ENCODE measurements at places on chromosomes 6 and 20. TPM values are rescaled to one million over a fixed set of nuclear protein-coding genes. Genes with fewer than 3 reads are reported as not detected.

GRCh38 chr20:19277381-19277780, 64.9 kb downstream of the SLC24A3 start:
- no peak for DNase-seq
- no peaks in the 10 kb centered on the region for H3K4me1 ChIP-seq
- no peak overlapping the region for H3K4me3 ChIP-seq
- no peak overlapping the region for H3K27ac ChIP-seq
- H3K27me3 ChIP-seq: peaks cover 5% of the 10 kb centered on the region

GRCh38 chr6:139344186-139344963, 30.1 kb downstream of the CITED2 start:
- no peaks in the 10 kb centered on the region for H3K36me3 ChIP-seq
- H3K4me3 ChIP-seq: no peak overlapping the region
- H3K4me1 ChIP-seq: no peaks in the 10 kb centered on the region
- DNase-seq: no peak
- no peak overlapping the region for H3K27ac ChIP-seq

- no peak for DNase-seq
- H3K27me3 ChIP-seq: no peaks in the 10 kb centered on the region
- H3K27ac ChIP-seq: no peak overlapping the region
- H3K4me1 ChIP-seq: no peaks in the 10 kb centered on the region
These were observed 17.4 kb downstream of the MYLK4 start for GRCh38 chr6:2733324-2733723.

DNA sequence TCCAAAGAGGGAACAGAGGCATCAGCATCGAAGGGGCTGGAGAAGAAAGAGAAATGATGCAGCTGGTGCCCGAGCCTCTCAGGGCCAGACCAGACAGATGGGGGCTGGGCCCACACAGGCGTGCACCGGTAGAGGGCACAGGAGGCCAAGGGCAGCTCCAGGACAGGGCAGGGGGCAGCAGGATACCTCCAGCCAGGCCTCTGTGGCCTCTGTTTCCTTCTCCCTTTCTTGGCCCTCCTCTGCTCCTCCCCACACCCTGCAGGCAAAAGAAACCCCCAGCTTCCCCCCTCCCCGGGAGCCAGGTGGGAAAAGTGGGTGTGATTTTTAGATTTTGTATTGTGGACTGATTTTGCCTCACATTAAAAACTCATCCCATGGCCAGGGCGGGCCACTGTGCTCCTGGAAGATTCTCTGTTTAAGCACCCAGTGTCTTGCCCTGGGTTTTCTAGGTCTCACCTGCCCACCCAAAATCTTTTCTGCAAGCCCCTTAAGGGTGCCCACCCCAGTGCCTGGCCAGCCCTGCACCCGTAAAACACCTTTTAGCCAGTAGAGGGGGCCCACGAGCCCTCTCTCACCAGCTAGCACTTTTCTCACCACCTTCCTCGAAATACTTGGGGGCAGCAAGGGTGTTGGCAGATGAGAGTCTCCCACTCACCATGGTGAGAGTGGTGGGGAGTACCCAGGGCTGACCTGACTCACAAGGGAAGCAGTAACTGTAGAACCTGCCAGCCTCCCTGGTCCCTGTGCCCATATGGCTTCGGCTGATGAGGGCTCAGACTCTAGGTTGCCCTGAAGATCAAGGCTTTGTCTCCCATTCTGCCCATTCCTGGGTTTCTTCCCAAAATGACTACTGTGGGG, 35.7 kb upstream of the ID1 start:
- H3K4me3 ChIP-seq: no peak overlapping the region
- H3K27ac ChIP-seq: peak overlapping the region; percentile 88
- H3K36me3 ChIP-seq: peaks cover 4% of the 10 kb centered on the region
- no peak for DNase-seq

DNA sequence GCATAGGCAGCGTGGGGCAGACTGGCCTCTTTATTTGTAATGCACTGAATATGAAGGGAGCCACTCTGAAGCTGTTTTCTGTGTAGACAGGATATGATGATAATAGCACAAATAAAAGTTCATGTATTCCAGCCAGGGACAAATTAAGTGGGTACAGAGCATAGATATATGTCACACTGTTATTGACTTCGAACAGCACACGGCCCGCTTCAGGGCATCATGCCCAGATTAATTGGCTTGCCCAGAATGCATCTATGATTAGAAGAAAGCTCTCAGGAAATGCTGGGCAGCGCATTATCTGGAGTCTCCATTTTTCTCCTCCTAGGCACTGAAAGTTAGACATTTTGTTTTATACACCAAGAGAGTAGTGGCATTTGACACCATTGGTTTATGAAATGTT, 26.3 kb upstream of the SASH1 start:
- no peaks in the 10 kb centered on the region for H3K27me3 ChIP-seq
- H3K4me3 ChIP-seq: no peak overlapping the region
- H3K4me1 ChIP-seq: no peaks in the 10 kb centered on the region

- H3K4me1 ChIP-seq: peaks cover 3% of the 10 kb centered on the region
- peak; percentile 20 for DNase-seq
- H3K36me3 ChIP-seq: no peaks in the 10 kb centered on the region
- 0 out of 2 replicates have a peak overlapping the region, but pooled peaks have one; percentile 10 for H3K4me3 ChIP-seq
- H3K27me3 ChIP-seq: no peaks in the 10 kb centered on the region
These were observed 210.8 kb downstream of the ARHGAP18 start for GRCh38 chr6:129498950-129499842.

DNA sequence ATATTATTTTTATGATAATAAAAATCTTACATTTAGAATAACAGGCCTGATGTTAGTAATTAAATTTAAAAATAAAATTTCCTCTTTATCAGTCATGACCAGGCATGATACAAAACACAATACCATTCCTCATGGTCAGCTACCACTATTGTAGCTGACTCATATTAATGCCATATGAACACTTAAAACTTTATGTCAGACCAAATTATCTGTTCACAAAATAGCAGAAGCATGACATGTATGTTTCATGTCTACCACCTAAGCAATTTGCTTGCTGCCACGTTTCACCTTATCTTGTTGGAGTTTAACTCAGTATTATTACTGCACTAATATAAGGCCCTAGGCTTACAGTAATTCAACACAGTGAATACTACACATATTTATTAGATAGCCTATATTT, 65.7 kb downstream of the HTR1B start:
- no peaks in the 10 kb centered on the region for H3K4me1 ChIP-seq
- no peak overlapping the region for H3K27ac ChIP-seq
- H3K4me3 ChIP-seq: no peak overlapping the region
- no peaks in the 10 kb centered on the region for H3K36me3 ChIP-seq
- H3K27me3 ChIP-seq: no peaks in the 10 kb centered on the region

DNA sequence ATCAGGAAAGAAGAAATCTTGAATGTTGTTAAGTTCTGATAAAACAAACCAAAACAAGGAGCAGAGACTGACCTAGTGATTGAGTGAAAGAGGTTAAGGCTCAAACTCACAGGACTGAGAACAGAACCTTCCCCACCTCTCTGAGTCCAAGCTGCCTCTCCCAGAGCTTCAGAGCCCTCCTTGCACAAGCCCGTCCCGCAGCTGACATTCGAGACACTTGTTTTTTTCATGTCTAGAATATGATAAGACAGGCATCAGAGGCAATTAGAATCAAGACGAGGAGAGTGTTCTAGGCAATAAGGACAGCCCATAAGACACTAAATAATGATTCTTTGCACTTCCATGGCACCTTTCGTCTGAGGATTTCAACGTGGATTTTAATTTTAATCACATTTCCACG, 140.6 kb downstream of the PXDC1 start:
- no peak for DNase-seq
- H3K27me3 ChIP-seq: no peaks in the 10 kb centered on the region
- peaks cover 9% of the 10 kb centered on the region for H3K4me1 ChIP-seq
- no peaks in the 10 kb centered on the region for H3K36me3 ChIP-seq
- no peak overlapping the region for H3K27ac ChIP-seq

- no peak for DNase-seq
- H3K27me3 ChIP-seq: peaks cover 12% of the 10 kb centered on the region
- no peak overlapping the region for H3K27ac ChIP-seq
- no peaks in the 10 kb centered on the region for H3K4me1 ChIP-seq
- H3K4me3 ChIP-seq: no peak overlapping the region
These were observed 40.9 kb downstream of the LY86 start for GRCh38 chr6:6629402-6629801.

GRCh38 chr6:138109042-138109997, 2.1 kb upstream of the PERP start:
- H3K27me3 ChIP-seq: no peaks in the 10 kb centered on the region
- H3K4me3 ChIP-seq: peak overlapping the region; percentile 90
- DNase-seq: peak; percentile 88
- H3K4me1 ChIP-seq: peaks cover 12% of the 10 kb centered on the region
- peaks cover 8% of the 10 kb centered on the region for H3K36me3 ChIP-seq
- H3K27ac ChIP-seq: peak overlapping the region; percentile 96

DNA sequence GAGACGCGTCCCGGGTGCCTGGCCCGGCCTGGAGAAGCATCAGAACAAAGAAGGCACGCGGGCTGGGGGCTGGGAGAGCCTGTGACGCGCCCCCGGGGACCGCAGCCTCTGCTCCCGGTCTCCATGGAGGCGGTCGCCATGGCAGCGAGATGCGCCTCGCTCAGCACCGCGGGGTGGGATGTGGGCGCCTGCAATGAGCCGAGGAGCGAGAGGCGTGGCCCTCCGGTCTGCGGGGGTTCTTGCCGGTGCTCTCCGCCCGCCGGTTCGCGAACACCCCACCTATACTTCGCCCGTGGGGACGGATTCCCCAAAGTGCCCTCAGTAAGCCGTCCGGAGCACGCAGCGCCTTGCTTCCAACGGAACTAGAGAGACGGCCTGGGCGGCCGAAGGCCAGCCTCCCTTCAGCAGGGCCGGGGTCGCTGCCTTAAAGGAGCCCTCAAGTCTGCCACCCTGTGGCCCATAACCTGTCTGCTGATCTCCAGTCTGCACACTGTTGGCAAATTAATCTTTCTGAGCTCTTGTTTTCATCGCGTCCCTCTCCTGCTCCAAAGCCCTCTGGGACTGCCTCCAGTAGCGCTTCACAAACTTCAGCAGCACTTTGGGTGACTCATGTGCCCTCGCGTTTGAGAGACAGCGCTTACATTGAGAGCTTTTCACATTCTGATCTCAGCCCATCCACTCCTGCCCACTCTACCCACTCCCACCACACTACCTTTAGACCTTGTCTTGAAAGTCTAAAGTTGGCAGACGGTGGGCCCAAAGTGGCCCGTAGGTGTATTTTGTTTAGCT, 983 bp upstream of the ADISSP start:
- H3K27ac ChIP-seq: peak overlapping the region; percentile 90
- peak overlapping the region; percentile 86 for H3K4me3 ChIP-seq
- H3K4me1 ChIP-seq: peaks cover 19% of the 10 kb centered on the region
- no peaks in the 10 kb centered on the region for H3K27me3 ChIP-seq

- H3K4me3 ChIP-seq: peak within 1 kb of the TSS; percentile 70
- H3K27me3 ChIP-seq: no peaks in the 10 kb centered on the region
- H3K4me1 ChIP-seq: no peaks in the 10 kb centered on the region
These were observed at the start of gene SNTA1 for GRCh38 chr20:33443512-33444239. TSS of gene SNTA1 (minus strand) at chr20:33443763. CDS start at chr20:33443620, 143 bp downstream.

DNA sequence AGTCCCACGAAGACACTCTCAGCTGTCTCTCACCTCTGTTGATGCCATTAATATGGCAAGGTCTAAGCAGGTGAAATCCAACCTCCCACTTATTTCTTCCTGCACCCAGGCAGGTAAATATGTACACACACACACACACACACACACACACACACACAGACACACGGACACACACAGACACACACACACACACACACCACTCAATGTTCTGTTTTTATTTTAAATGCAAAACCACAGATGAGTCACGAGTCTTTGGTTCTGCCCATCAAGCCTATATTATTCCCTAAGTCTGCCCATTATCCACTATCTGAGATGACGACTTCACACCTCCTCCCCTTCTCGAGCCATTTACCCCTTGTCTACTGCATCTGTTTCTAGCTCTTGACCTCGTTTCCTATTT, 344.7 kb downstream of the CDH26 start:
- no peaks in the 10 kb centered on the region for H3K4me1 ChIP-seq
- H3K36me3 ChIP-seq: no peaks in the 10 kb centered on the region
- no peak overlapping the region for H3K27ac ChIP-seq
- H3K4me3 ChIP-seq: no peak overlapping the region

GRCh38 chr20:39706184-39706663, 744.1 kb downstream of the DHX35 start:
- no peak for DNase-seq
- H3K27me3 ChIP-seq: no peaks in the 10 kb centered on the region
- H3K36me3 ChIP-seq: no peaks in the 10 kb centered on the region
- H3K4me3 ChIP-seq: no peak overlapping the region
- H3K4me1 ChIP-seq: no peaks in the 10 kb centered on the region
- no peak overlapping the region for H3K27ac ChIP-seq

- no peak for DNase-seq
- no peak overlapping the region for H3K4me3 ChIP-seq
- no peaks in the 10 kb centered on the region for H3K36me3 ChIP-seq
These were observed 274.0 kb downstream of the MAFB start for GRCh38 chr20:40414843-40415615.

GRCh38 chr20:31595654-31596411, 9.3 kb upstream of the ID1 start:
- DNase-seq: no peak
- H3K27me3 ChIP-seq: no peaks in the 10 kb centered on the region
- peaks cover 50% of the 10 kb centered on the region for H3K4me1 ChIP-seq

GRCh38 chr20:40663991-40664880, 24.8 kb downstream of the MAFB start:
- no peaks in the 10 kb centered on the region for H3K36me3 ChIP-seq
- no peak for DNase-seq
- H3K27me3 ChIP-seq: no peaks in the 10 kb centered on the region
- no peak overlapping the region for H3K4me3 ChIP-seq
- no peak overlapping the region for H3K27ac ChIP-seq
- H3K4me1 ChIP-seq: no peaks in the 10 kb centered on the region

- no peak overlapping the region for H3K4me3 ChIP-seq
- H3K36me3 ChIP-seq: no peaks in the 10 kb centered on the region
- H3K27ac ChIP-seq: no peak overlapping the region
- H3K4me1 ChIP-seq: peaks cover 16% of the 10 kb centered on the region
- no peak for DNase-seq
These were observed 47.2 kb upstream of the FAM50B start for GRCh38 chr6:3801960-3802359.

GRCh38 chr6:81876971-81877370, 124.5 kb upstream of the TENT5A start:
- H3K27me3 ChIP-seq: no peaks in the 10 kb centered on the region
- no peak for DNase-seq
- no peak overlapping the region for H3K27ac ChIP-seq
- no peaks in the 10 kb centered on the region for H3K36me3 ChIP-seq
- H3K4me3 ChIP-seq: no peak overlapping the region

DNA sequence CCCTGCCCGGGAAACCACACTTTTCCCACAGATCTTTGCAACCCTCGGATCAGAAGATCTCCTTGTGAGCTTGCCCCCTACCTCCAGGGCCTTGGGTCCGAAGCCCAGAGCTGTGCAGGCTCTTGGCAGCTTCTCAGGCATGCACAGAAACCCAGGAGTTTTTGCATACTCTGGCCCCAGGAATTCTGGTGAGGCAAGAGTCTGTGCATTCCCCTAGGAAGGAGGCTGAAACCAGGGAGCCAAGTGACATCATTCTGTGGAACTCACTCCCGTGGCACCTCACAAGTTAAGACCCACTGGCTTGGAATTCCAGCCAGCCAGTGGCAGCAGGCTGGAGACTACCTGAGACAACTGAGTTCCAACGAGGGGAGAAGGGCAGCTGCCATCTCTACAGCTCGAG, 100.1 kb downstream of the TNFRSF21 start:
- H3K4me3 ChIP-seq: no peak overlapping the region

- H3K4me3 ChIP-seq: no peak overlapping the region
- no peaks in the 10 kb centered on the region for H3K36me3 ChIP-seq
- no peak for DNase-seq
- H3K27ac ChIP-seq: no peak overlapping the region
These were observed 25.7 kb downstream of the OVOL2 start for GRCh38 chr20:18031888-18032509.

Gene TNNC2
- total RNA-seq: 0.26 TPM

Gene HTR1E
- not detected for total RNA-seq

Gene SEL1L2
- not detected for total RNA-seq

Gene LINC00237
- total RNA-seq: not detected

Gene NKAIN2
- 2.6 TPM for total RNA-seq

Gene SLC22A1
- 0.98 TPM for total RNA-seq

Gene ECT2L
- total RNA-seq: not detected

Gene TRMT6
- total RNA-seq: 27.9 TPM

Measured in Panc1 (cell line).